ENCODE measurements at places on chromosomes 16 and 17.

GRCh38 chr16:66903544-66904427 lies 14.9 kb downstream of the CDH16 start:
- no peak for DNase-seq

GRCh38 chr16:70740914-70741782 lies 55.3 kb upstream of the MTSS2 start:
- DNase-seq = no peak

- DNase-seq = no peak
These were observed 189.4 kb downstream of the RAB11FIP4 start for GRCh38 chr17:31580706-31581490.

GRCh38 chr16:89145406-89146161 lies 26.0 kb upstream of the CDH15 start:
- DNase-seq = no peak

- no peak for DNase-seq
These were observed 52.0 kb upstream of the TEX2 start for GRCh38 chr17:64315032-64315490.

DNA sequence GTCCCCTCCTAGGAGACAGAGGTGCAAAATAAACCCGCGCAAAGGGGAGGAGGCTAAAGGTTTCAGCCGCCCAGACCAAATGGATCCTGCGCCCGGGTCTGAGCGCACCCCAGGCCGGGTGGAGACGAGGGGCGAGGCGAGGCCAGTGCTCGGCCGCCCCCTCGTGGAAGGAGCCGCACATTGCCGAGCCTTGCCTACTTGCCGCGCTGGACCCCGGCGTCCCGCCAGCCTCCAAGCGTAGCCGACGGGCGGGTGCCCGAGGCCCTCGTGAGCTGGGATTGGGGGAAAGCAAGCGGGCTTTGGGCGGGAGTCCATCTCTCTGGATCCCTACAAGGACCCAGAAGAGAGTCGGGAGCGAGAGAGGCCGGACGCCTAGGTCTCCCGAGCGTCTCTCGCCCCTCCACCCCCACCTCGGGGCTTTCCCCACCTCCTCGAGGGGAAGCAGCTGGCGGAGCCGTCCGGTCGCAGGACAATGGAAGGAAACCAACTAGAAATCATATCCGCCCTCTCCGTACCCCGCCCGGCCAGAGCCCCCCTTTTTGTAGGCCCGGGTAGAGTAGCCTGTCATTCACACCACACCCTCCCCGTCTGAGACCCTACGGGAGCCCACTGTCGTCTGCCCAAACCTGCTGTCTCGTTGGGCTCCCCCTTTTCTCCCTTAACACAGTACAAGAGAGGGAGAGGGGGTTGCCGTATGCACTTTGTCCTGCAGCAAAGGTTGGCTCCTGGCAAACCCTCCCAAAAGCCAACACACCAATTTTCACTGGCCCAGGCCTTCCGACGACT lies 664 bp upstream of the BCL6B start:
- peak; percentile 64 for DNase-seq

GRCh38 chr17:72816406-72816805 lies 276.1 kb downstream of the SLC39A11 start:
- DNase-seq = no peak

DNA sequence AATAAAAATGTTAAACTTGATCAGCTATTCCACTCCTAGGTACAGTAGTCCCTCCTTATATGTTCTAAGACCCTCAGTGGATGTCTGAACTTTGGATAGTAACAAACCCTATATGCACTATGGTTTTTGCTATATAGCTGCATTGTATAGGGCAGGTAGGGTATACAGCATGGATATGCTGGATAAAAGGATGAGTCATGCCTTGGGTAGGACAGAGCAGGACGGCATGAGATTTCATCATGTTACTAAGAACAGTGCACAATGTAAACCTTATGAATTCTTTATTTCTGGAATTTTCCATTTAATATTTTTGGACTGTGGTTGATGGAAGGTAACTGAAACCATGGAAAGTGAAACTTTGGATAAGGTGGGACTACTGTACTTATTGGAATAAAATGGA lies 235.1 kb downstream of the CEP112 start:
- DNase-seq = no peak

GRCh38 chr17:66378296-66378695 lies 75.9 kb downstream of the PRKCA start:
- no peak for DNase-seq

- no peak for DNase-seq
These were observed 2.1 kb downstream of the SYT17 start for GRCh38 chr16:19170043-19170655.

GRCh38 chr17:81097134-81097942 lies 62.4 kb downstream of the BAIAP2 start:
- DNase-seq = peak; percentile 35

DNA sequence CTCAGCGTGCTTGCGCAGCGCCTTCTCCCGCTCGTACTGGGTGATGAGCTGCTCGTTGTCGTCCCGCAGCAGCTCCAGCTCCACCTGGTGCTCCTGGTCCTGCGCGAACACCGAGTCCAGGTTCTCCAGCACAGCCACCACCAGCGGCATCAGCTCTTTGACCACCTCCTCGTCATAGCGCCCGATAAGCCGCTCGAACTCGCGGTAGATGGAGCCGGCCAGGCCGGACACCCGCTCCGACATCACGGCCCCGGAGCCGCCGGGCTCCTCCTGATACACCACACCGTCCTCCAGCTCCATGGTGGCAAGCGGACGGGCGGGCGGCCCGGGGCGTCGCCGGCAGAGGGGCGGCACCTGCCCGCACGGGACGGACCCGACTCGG lies 320 bp downstream of the SPAG9 start:
- no peak for DNase-seq

DNA sequence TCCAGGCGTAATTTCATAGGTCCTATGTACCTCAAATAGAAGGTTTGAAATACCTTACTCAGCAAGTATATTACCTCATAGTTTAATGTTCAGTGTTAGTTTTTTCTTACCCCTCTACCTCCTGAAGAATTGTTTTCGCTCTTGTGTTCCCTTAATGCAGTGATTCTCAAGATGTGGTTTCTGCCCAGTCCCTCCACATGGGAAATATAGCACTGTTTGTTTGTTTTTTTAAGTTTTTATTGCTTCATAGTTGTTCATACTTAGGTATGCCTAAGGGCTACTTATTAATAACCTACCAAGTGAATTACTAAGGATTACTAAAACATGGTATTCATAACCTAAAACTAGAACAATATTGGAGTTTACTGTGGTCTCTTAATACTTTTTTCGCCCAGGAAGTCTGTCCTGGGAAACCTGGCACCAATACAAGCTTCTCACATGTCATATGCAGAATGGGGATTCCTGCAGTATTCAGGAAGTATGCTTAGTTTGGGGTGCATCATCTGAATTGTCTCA lies 5.0 kb downstream of the RSPRY1 start:
- no peak for DNase-seq

GRCh38 chr16:56801762-56802161 lies 63.2 kb upstream of the SLC12A3 start:
- DNase-seq = no peak

- no peak for DNase-seq
These were observed 80.8 kb upstream of the HSBP1 start for GRCh38 chr16:83727018-83727417.

- DNase-seq = no peak
These were observed 6.8 kb downstream of the LDHD start for GRCh38 chr16:75109732-75110243.

- DNase-seq = no peak
These were observed 36.4 kb downstream of the MAP2K6 start for GRCh38 chr17:69450918-69451317.

Measured in stimulated activated CD8-positive, alpha-beta memory T cell treated with anti-CD3 and anti-CD28 coated beads, Interleukin-7, amount 100 ng/mL, for 24 hours (primary cell).